ENCODE measurements at places on chromosomes 1 and 21. TPM values are rescaled to one million over a fixed set of nuclear protein-coding genes. Genes with fewer than 3 reads are reported as not detected.

KIF17 gene
- total RNA-seq: 2.1 TPM

SNAPIN gene
- total RNA-seq: 40.3 TPM

KCNQ4 gene
- 0.85 TPM for total RNA-seq

- H3K4me3 ChIP-seq: no peak overlapping the region
- H3K27me3 ChIP-seq: no peaks in the 10 kb centered on the region
- no peaks in the 10 kb centered on the region for H3K4me1 ChIP-seq
- no peak for DNase-seq
Measured at GRCh38 chr1:241799416-241799815, 48.6 kb upstream of the EXO1 start.

GRCh38 chr1:84382127-84382526 is 16.2 kb upstream of the DNASE2B start:
- H3K4me3 ChIP-seq: peak overlapping the region; percentile 12
- H3K27me3 ChIP-seq: no peaks in the 10 kb centered on the region
- H3K27ac ChIP-seq: peak overlapping the region; percentile 74

CBR1 gene
- 20.1 TPM for total RNA-seq

GRCh38 chr1:225851805-225852204 is 30.4 kb downstream of the TMEM63A start:
- peaks cover 9% of the 10 kb centered on the region for H3K4me1 ChIP-seq
- DNase-seq: no peak
- no peaks in the 10 kb centered on the region for H3K27me3 ChIP-seq
- H3K27ac ChIP-seq: no peak overlapping the region
- H3K36me3 ChIP-seq: peaks cover 25% of the 10 kb centered on the region
- no peak overlapping the region for H3K4me3 ChIP-seq

- no peaks in the 10 kb centered on the region for H3K27me3 ChIP-seq
- H3K4me3 ChIP-seq: no peak overlapping the region
- H3K4me1 ChIP-seq: peaks cover 5% of the 10 kb centered on the region
- no peak for DNase-seq
- peaks cover under 1% of the 10 kb centered on the region for H3K36me3 ChIP-seq
- peak overlapping the region; percentile 40 for H3K27ac ChIP-seq
Measured at GRCh38 chr1:9766759-9767442, 56.9 kb downstream of the CLSTN1 start.

DNA sequence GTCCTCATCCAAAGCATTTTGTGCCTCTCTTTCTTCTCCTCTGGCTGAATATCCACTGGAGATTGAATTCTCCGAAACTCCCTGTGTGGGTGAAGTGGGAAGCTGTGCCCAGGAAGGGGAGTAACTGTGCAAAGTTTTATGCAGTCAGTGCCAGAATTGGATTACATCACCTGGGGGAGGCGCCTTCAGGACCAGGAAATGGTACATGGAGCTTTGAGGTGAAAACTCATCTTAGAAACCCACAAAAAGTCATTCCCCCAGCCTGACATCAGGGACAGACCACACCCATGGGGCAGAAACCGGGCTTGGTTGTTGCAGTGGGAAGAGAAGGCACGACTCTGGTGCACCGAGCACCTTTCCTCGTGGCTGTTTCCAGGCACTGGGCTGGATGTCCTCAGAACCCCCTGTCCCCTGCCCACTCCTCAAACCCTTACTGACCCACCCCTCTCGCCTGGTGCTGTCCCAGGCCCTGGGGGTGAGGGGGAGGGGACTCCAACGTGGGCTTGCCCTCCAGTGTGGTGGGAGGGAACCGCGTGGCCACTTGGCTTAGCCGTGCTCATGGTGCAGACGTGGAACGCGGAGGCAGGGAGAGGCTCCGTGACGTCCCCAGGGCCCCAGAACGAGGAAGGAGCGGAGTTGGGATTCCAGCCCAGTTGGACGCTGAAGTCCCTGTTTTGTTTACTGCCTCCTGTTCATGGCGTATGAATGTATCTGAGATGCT is 15.7 kb downstream of the TFF3 start:
- peaks cover 6% of the 10 kb centered on the region for H3K4me1 ChIP-seq
- H3K4me3 ChIP-seq: no peak overlapping the region
- DNase-seq: no peak
- H3K36me3 ChIP-seq: peaks cover 11% of the 10 kb centered on the region
- peaks cover 4% of the 10 kb centered on the region for H3K27me3 ChIP-seq

THEM5 gene
- not detected for total RNA-seq

- H3K27ac ChIP-seq: no peak overlapping the region
- H3K4me1 ChIP-seq: no peaks in the 10 kb centered on the region
- no peak for DNase-seq
- no peaks in the 10 kb centered on the region for H3K36me3 ChIP-seq
- no peak overlapping the region for H3K4me3 ChIP-seq
Measured at GRCh38 chr1:20051218-20051829, 18.7 kb upstream of the PLA2G5 start.

- no peaks in the 10 kb centered on the region for H3K36me3 ChIP-seq
- no peak overlapping the region for H3K4me3 ChIP-seq
- DNase-seq: no peak
- H3K27ac ChIP-seq: no peak overlapping the region
Measured at GRCh38 chr1:177794376-177794991, 175.4 kb downstream of the SEC16B start.

- H3K4me1 ChIP-seq: peaks cover 11% of the 10 kb centered on the region
- no peak overlapping the region for H3K27ac ChIP-seq
- H3K27me3 ChIP-seq: no peaks in the 10 kb centered on the region
- no peak for DNase-seq
Measured at GRCh38 chr1:180617774-180618395, 13.9 kb upstream of the XPR1 start.

DNA sequence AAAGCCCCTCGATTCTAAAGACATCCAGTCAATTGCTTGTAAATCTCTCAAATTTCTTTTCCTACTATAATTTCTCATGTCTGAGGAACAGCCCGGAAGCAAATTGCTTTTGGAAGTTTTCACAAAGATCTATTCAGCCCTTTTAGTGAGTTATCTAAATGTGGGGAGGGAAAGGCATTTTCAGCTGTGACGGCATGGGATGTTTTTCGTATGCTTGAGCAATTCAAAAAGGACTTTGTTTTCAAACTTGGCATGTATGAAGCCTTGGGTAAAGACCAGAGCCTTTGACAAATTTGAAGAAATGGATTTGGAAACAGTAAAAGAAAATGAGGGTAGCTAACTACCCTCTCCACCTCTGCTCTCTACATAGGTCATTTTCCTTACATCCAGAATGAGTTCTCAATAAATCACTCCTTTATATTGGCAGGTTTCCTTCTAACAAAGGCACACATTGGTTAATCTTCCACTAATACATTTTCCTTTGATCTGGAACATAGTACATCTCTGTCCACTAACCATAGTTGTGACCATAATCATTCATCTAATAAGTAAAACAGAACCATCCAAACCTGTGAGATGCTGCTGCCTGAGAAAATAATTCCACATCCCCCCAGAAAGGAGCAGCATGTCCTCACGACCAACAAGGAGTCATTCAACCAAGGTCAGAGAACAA is 66.1 kb upstream of the ADAM30 start:
- H3K4me1 ChIP-seq: peaks cover 32% of the 10 kb centered on the region
- H3K4me3 ChIP-seq: no peak overlapping the region
- H3K27me3 ChIP-seq: no peaks in the 10 kb centered on the region
- no peak overlapping the region for H3K27ac ChIP-seq

ASTN1 gene
- total RNA-seq: 1.8 TPM

DNA sequence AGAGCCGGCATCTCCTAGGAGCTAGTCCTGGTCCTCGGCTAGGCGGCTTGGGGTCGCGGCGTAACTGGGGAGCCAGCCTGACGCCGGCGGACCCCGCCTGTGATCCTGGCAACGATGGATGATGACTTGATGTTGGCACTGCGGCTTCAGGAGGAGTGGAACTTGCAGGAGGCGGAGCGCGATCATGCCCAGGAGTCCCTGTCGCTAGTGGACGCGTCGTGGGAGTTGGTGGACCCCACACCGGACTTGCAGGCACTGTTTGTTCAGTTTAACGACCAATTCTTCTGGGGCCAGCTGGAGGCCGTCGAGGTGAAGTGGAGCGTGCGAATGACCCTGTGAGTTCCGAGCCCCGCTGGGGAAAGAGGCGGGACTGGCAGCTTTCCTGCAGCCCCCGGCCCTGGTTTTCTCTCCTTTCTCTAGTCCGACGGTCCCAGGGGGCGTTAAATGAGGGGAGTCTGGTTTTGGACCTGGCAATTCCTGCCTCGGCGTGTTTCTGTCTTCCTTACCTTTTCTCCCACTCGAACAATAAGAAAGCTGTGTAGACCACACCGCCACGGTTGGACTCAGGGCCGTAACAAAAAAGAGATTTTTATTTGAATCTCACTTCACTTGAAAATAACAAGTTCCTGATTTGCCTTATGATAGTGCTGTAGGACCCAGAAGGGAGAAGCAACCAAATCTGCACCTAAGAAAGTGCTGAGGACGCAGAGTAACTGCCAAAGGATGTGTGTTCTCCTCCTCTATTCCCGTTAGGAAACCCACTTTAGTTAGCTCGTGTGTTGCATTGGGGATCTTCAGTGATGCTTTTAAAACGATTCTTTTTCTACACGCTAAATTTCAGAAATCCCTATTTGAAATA is at the start of gene SPRTN:
TSS of gene SPRTN (plus strand) at position 24 of the 859 bp plus-strand sequence. CDS start at position 115, 91 bp downstream.
- H3K27ac ChIP-seq: peak within 1 kb of the TSS; percentile 99
- H3K4me1 ChIP-seq: peaks cover 29% of the 10 kb centered on the region
- DNase-seq: no peak
- peaks cover 23% of the 10 kb centered on the region for H3K36me3 ChIP-seq
- peak within 1 kb of the TSS; percentile 94 for H3K4me3 ChIP-seq
- H3K27me3 ChIP-seq: no peaks in the 10 kb centered on the region

DNA sequence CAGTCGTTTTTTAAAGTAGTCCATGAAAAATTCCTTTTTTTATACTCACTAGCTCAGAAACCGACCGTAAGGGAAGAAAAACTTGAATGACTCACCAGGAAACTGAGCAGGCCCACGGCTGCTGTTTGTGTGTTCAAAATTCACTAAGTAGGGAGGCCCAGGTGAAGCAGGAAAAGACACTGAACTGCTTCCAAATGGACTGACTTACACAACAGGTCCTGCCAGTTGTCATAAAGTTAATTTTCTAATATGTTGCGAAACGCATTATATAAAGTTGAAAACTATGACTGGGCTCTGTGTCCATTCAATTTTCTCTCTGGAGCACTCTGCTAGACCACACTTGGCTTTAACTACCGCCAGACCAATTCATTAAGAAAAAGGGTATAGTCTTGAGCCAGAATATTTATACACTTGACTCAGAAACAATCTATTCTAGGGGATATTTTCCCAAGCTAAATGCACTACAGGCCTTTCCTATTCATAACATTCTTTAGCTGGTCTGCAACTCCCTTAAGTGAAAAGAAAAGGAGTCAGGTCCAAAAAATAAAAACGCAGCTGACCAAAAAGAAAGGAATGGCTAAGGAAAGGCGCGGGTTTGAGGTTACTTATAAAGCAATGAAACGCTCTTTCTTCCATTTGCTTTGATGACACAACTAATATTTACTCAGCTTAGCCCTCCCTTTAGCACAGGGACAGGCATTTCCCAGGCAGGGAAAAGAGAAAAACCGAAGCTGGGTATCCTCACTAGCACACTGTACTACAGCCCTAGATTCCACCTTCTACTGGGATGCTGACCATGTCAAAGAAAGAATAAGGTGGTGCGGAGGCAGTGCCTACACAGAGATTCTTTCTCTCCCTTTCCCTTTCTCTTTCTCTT is 306.3 kb upstream of the ESRRG start:
- no peak for DNase-seq
- H3K4me3 ChIP-seq: no peak overlapping the region
- H3K27ac ChIP-seq: peak overlapping the region; percentile 33
- no peaks in the 10 kb centered on the region for H3K36me3 ChIP-seq
- H3K27me3 ChIP-seq: no peaks in the 10 kb centered on the region

GRCh38 chr1:152777510-152778137 is 2.7 kb downstream of the LCE1F start:
- no peak overlapping the region for H3K27ac ChIP-seq
- no peak overlapping the region for H3K4me3 ChIP-seq
- no peak for DNase-seq

DNA sequence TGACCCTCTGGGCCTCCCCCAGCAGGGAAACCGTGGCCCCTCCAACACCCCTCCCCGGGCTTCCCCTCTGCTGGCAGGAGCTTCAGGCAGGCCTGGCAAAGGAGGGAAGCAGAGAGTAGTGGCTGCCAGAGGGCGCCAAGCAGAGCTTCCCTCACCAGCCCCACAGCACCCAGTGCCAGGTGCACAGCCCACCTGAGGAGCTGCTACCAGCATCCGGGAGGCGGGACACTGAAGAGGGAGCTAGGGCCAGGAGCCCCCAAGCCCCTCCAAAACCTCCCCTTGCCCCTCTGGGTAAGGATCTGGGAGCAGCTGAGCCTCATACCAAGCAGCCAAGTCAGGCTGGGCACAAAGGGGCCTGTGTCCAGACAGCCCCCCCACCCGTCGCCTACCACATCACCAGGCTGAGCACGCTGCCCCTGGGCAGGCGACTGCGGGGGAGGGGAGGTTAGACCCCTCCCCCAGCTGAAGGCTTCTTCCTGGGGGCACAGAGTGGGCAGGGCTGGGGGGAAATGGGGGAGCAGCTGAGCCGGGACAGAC is 19.6 kb downstream of the CCDC24 start:
- peaks cover 8% of the 10 kb centered on the region for H3K4me1 ChIP-seq
- H3K4me3 ChIP-seq: no peak overlapping the region

DNA sequence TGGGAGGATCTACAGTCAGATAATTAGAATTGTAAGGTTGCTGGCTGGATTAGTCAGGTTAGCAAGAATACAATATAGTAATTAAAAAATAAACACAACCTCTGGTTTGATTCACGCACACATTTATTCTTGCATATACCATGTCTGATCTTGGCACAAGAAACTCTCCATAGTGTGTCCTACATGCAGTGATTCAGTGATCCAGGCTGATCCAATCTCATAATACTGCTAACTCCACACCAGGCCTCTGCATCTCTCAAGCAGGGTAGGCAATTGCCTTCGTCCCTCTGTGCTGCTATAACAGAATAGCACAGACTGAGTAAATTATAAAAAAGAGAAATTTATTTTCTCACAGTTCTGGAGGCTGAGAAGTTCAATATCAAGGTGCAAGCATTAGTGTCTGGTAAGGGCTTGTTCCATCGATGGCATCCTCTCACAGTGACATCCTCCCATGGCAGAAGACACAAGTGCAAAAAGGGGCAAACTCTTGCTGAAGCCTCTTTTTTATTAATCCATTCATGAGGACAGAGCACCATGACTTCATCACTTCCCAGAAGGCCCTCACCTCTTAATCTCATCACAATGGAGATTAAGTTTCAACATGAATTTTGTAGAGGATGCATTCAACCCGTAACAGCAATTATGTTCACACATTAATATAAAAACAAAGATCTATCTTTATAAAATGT is 741.0 kb upstream of the NCAM2 start:
- no peak overlapping the region for H3K4me3 ChIP-seq
- DNase-seq: no peak
- H3K36me3 ChIP-seq: no peaks in the 10 kb centered on the region
- H3K27me3 ChIP-seq: no peaks in the 10 kb centered on the region
- no peaks in the 10 kb centered on the region for H3K4me1 ChIP-seq

GRCh38 chr1:109089242-109090015 is 1.1 kb upstream of the TMEM167B start:
- no peaks in the 10 kb centered on the region for H3K27me3 ChIP-seq
- peaks cover 14% of the 10 kb centered on the region for H3K4me1 ChIP-seq
- no peak for DNase-seq
- peak overlapping the region; percentile 6 for H3K27ac ChIP-seq
- H3K4me3 ChIP-seq: peak overlapping the region; percentile 94

DPT gene
- 0.22 TPM for total RNA-seq
